LoVo (cell line): ENCODE measurements at places on chromosomes 1 and 21.

DNA sequence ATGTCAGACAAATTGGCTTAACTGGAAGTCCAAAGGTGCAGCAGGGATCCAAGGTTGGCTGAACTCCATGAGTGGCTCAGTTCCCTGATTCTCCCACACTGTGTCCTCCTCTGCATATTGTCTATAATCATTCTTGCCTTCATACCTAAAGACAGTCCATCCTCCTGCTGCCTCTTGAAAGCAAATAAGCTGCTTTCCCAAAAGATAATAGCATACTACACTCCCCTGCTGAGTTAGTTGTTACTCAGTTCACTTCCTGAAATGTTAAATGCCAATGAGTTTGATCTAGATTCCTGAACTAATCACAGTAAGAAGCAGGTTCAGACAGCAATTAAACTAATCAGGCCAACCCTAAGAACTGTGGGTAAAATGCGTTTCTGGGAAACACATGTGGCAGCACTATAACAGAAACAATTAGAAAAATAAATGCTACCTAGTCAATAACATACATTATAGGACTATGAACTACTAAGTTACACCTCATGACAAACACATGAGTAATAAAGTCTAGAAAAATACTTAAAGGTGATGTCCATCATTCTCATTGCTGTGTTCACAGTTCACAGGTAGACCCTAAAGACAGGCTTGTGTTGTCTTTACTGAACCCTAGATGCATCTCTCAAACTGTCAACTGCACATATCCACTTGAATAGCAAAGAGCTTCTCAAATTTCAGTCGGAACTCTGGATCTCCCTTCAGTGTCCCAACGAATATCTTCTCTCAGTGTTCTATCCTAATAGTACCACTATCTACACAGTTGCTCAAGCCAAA lies 50.8 kb upstream of the BOLA1 start:
- DNase-seq: no peak

DNA sequence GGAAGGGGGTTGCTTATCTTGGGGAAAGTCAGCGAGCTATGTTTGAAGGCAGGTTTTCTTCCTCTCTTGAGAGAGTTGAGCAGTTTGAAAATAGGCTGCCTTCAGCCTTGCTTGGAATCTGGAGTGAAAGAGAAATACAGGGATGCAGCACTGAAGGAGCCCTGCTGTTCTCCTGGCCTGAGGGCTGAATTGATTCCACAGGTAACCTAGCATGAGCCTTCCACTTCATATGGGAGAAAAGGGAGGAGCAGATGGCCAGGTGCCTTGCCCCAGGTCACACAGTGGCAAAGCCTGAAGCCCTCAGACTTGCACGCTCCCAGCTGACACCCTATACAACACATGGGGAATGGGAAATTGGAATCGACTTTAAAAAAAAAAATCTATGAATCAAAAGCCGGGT lies 88.0 kb upstream of the WLS start:
- no peak for DNase-seq

DNA sequence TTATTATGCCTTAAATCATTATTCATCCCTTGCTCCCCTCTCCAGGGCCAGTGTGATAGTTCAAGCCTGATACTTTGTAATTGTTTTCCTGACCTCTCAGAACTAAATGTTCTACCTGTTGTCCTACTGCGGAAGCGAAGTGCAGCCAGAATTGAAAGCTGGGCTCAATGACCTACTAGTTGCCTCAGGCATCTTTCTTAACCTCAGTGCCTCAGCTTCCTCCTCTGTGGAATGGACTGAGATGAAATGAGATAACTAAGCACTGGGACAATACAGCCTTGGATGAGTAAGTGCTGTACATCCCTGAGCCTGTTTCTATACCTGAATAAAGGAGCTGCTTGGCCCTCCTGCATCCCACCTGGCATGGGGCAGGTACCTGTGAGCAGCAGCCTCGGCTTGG lies 26.4 kb downstream of the COL16A1 start:
- DNase-seq: no peak

- DNase-seq: no peak
These were observed at the start of gene CASP9 for GRCh38 chr1:15524021-15524282. Gene CASP9, minus strand, starts transcription at chr1:15524215. Its CDS starts 15 bp downstream, at chr1:15524200.

DNA sequence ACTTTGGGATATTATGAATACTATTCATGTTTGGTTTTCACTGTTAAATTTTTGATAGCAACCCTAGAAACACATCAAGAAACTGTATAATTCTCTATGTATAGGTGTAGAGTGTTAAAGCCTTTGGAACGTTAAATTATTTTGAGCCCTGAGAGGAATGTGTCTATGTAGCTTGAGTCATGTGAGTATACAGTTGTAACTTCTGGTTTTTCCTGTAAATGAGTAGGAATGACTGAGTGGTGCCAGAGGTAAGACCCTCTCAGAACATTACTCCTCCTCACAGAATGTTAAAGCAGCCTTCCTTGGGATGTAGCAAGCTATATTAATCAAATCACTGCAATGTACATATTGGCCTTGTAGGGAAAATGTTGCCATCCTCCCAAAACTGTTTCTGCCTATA lies 69.0 kb downstream of the C1orf21 start:
- DNase-seq: no peak
